ENCODE measurements at places on chromosomes 4 and X. TPM values are rescaled to one million over a fixed set of nuclear protein-coding genes. Genes with fewer than 3 reads are reported as not detected.

Gene TCEAL2
- total RNA-seq: 14.7 TPM

Gene EVC2
- total RNA-seq: 23.8 TPM

Gene CXCL8
- total RNA-seq: 0.49 TPM

GRCh38 chr4:113588895-113589668 is 172.5 kb downstream of the CAMK2D start:
- H3K4me1 ChIP-seq: no peaks in the 10 kb centered on the region
- H3K27ac ChIP-seq: no peak overlapping the region
- H3K4me3 ChIP-seq: no peak overlapping the region
- H3K27me3 ChIP-seq: no peaks in the 10 kb centered on the region

- H3K4me3 ChIP-seq: no peak overlapping the region
- H3K4me1 ChIP-seq: no peaks in the 10 kb centered on the region
- H3K36me3 ChIP-seq: no peaks in the 10 kb centered on the region
- DNase-seq: no peak
- H3K27ac ChIP-seq: no peak overlapping the region
Observed at GRCh38 chr4:120007191-120007871, 59.3 kb downstream of the MAD2L1 start.

DNA sequence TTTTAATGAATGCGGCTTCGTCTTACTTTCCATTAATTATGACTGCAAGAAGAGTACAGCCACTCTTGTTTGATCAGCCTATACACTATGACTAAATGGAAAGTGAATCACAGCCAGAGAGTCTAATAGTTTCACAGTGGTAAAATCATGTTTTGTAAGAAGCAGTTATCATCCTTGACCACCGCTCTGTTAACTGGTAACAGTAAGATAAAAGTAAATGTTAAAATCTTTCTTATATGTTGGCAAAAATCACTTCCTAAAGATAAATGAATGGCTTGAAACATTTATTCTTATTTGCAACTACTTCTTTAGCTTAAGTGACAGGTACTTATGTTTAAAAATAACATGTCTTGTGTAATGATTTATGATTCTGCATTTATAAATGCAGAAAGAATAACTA is 13.2 kb downstream of the GALNT7 start:
- no peak overlapping the region for H3K27ac ChIP-seq
- H3K4me3 ChIP-seq: no peak overlapping the region
- no peaks in the 10 kb centered on the region for H3K36me3 ChIP-seq
- no peak for DNase-seq
- H3K27me3 ChIP-seq: no peaks in the 10 kb centered on the region
- peaks cover 25% of the 10 kb centered on the region for H3K4me1 ChIP-seq

DNA sequence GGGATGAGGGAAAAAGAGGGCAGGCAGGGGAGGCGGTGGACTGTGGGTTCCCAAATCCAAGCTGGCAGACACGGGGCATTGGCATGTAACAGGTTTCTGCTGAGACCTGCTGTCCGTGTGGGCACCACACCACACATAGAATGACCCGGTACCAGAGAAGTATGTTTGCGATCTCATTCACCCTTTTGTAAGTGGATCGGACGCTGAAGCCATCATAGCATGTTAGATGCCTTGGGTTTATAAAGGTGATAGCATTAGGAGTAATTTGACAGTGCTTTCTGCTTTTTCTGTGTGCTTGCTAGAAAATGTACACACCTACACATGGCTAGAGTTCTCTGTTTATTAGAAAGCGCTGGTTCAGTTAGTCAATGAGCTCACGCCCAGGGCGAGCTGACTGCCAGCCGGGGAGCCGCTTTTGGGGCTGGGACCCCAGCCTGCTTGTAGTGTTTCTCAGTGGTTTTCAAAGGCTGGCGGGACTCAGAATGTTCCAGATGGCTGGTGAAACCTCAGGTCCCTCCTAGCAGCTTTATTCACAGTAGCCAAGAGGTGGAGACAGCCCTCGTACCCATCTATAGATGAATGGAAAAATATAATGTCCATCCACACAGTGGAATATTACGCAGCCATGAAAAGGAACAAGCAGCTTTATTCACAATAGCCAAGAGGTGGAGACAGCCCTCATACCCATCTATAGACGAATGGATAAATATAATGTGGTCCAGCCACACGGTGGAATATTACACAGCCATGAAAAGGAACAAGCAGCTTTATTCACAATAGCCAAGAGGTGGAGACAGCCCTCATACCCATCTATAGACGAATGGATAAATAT is 579 bp downstream of the IL3RA start:
- no peaks in the 10 kb centered on the region for H3K4me1 ChIP-seq
- H3K36me3 ChIP-seq: no peaks in the 10 kb centered on the region
- H3K27ac ChIP-seq: no peak overlapping the region

DNA sequence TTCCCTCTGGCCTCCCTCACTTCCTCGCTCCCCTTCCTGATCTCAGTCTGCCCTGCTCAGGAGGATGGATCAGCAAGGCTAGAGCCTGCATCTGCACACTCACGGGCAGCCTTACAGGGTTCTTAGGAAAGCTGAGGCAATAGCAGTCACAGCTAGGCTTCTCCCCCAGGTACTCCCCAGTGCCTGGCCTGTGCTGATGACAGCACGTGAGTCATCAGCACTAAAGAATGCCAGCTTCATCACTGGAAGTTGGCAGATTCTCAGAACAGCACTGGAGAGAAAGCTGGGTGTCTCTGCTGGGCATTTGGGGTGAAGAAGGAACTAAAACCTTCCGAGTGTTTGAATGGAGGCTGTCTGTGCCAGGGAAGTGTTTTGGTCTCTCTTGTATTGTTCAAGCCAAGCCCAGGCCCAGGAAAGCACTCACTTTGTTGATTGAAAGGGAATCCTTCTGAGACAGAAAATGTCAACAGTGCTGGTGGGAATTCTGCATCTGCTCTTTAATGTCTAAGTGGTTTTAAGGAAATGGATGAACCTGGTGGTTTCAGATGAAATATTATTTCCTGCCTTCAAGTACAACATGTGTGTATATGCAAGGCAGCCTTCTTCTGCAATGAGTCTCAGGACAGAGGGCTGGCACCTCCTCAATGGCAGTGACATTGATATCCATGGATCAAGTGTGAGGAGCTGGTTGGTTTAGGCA is 73.0 kb upstream of the SCOC start:
- H3K4me3 ChIP-seq: no peak overlapping the region
- no peaks in the 10 kb centered on the region for H3K36me3 ChIP-seq
- H3K4me1 ChIP-seq: peaks cover 22% of the 10 kb centered on the region
- no peak overlapping the region for H3K27ac ChIP-seq
- DNase-seq: no peak

- no peaks in the 10 kb centered on the region for H3K27me3 ChIP-seq
- DNase-seq: no peak
- H3K4me1 ChIP-seq: no peaks in the 10 kb centered on the region
- H3K27ac ChIP-seq: no peak within 1 kb of the TSS
Observed at GRCh38 chrX:101078716-101079598, at the start of gene TMEM35A. Gene TMEM35A (plus strand): TSS chrX:101078879. CDS start chrX:101079003, 124 bp downstream.

All from vagina (tissue), 2 donors.